Ecto neural progenitor cell (in vitro differentiated cells): ENCODE measurements at places on chromosomes 5 and 9.

DNA sequence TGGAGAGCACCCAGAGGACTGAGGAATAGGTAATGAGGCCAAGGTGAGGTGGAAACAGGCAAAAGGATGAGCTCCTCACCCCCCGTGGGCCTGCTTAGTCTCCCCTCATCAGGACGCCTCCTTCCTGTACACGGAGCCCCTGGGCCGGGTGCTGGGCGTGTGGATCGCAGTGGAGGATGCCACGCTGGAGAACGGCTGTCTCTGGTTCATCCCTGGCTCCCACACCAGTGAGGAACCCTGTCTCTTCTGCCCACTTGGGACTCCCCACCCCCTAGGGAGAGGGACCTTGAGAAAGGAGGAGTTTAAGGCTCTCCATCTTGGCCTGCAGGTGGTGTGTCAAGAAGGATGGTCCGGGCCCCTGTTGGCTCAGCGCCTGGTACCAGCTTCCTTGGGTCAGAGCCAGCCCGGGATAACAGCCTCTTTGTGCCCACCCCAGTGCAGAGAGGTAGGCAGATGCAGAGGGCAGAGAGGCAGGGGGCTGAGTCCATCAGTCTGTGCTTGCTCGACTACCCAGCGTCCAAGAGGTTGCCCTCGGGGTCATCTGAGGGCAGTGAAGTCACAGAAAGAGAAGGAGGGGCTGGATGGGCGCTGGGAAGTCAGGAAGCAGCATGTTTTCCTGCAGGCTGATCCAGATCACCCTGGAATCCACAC lies 7.0 kb downstream of the DOLK start:
- DNase-seq: no peak

GRCh38 chr9:123353984-123354591 lies 1.9 kb upstream of the CRB2 start:
- DNase-seq: peak; percentile 91

GRCh38 chr9:72857624-72857996 lies 95.2 kb downstream of the ALDH1A1 start:
- no peak for DNase-seq

GRCh38 chr9:113154471-113154870 lies 3.7 kb downstream of the SLC31A2 start:
- DNase-seq: no peak

DNA sequence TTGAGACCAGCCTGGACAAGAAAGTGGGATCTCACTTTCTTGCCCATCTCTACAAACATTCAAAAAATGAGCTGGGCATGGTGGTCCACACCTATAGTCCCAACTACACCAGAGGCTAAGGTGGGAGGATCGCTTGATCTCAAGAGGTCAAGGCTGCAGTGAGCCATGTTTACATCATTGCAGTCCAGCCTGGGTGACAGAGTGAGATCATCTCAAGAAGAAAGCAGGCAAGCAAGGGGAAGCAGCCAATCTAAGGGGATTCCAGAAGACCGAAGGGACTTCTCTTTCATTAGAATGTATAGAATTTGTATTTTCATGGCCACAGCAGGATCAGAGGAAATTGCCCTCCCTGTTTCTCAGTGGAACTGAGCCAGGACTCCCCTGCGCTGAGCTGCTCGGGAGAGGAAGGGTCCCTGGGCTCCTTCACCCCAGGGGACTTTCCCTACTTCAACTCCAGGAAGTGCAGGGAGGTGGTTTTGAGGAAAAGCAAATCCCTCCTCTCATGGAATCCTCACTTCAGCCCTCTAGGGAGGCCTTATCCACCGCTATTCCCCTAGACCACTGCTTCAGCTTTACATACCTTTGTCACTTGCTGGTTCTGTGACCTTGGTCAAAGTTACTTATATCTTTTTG lies 12.1 kb downstream of the WWC1 start:
- no peak for DNase-seq

GRCh38 chr5:17227868-17228267 lies 10.4 kb downstream of the BASP1 start:
- no peak for DNase-seq

- no peak for DNase-seq
Measured at GRCh38 chr5:170053896-170054295, 51.8 kb upstream of the FOXI1 start.

- DNase-seq: peak; percentile 56
Measured at GRCh38 chr5:16855485-16855884, 80.6 kb downstream of the MYO10 start.

DNA sequence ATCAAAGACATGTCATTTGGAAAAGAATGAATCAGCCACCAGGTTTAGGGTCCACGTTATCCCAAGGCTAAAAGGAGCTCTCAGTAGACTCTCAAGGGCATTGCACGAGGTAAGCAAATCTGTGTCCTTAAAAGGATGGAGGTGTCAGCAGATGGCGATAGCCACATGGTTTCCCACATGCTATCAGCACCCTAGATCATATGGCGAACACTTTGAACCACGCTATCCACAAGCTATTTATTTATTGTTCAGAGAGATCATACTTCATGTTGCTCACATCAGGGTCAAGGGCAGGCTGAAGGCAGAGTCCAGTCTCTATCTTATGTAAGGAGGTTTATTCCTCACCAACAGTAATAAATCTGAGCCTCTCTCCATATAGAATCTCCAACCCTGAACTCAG lies 43.7 kb downstream of the CDH6 start:
- DNase-seq: no peak

DNA sequence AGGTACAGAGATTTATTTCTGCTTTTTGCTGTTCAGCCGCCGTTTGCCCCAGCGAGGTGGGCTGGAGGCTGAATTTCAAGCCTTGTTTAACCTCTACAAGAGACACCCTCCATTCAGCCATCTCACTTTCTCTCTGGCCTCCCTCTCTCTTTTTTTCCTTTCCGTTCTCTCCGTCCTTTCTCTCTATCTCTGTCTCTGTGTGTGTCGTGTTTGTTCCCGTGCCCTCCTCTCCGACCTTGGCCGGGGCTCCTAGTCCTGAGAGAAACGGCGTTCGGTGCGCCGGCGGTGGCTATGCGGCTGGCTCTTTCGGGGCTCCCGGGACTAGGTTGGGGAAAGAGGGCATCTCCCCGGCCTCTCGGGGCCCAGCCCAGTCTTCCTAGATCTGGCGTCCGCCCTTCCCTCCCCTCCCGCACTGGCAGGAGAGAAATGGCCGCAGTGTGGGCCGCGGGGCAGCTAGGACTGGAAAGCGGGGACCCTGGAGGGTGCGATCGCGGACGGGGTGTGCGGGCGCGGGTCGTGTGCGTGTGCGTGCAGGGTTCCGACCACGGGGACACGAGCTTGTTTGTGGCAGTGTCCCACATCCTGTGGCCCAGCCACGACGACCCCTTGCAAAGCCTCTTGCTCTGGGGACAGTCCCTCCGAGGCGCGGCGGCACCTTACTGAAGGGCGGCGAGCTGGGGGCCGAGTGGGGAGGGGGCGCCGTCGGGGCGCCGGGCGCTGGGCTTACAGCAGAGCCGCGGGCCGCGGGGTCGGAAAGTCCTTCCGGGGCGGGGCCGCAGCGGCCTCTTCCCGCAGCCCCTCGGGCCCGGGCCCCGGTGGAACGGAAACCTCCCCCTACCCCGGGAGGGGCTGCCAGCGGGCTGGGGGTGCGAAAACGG lies 5.7 kb downstream of the LHX2 start:
- DNase-seq: no peak

DNA sequence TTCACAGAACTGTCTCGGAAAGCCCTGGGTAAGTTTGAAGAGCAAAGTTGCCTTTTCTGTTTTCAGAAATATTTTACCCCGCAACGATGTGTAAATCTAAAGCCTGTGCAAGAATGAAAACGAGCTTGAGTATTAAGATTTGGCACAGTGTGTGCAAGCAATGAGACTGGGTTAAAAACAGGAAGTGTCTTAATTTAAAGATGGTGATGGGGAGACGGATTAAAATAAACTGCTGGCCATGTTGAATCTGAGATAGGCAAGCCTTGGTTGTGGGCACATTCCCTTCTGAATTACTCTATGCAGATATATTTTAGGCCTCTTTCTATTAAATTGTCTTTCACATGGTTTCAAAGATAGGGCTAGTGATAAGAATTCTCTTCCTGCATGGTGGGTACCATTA lies 294.2 kb upstream of the DMRT1 start:
- no peak for DNase-seq

GRCh38 chr9:93064392-93065134 lies 6.1 kb downstream of the SUSD3 start:
- DNase-seq: no peak

DNA sequence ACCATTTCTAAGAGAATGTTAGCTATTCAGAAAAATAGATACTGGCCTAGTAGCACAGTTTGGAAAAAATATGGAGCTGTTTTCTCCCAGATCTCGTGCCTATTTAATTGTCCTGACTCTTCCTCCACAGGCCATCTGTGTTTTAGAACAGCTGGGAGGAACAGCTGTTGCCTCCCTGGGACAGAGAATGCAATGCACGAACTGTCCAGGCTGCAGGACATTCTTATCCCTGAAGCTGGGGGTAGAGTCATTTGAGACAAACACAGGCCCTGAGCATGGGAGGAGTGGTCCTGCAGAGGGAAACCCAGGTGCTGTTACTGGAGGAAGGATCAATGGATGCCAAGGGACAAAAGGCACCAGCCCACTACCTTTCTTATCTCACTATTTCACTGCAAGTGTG lies 20.9 kb upstream of the SPARC start:
- no peak for DNase-seq

GRCh38 chr5:34598177-34598794 lies 57.8 kb upstream of the RAI14 start:
- DNase-seq: no peak

DNA sequence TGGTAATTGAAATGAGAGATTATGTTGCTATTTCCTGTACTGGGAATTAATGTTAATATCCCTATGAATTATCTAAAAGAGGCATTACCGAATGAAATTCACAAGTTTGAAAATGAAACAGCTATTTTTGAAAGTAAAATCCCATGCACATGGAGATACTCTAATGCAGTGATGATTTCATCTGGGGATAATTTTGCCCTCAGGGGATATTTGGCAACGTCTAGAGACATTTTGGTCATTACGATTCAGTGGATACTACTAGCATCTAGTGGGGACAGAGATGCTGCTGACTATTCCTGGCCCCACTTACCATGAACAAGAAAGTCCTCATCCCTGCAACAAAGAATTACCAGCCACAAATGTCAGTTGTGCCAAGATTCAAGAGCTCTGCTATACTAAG lies 500.9 kb downstream of the EFNA5 start:
- no peak for DNase-seq

- no peak for DNase-seq
Measured at GRCh38 chr5:136279314-136279713, 86.0 kb downstream of the TRPC7 start.

- no peak for DNase-seq
Measured at GRCh38 chr9:115211413-115212124, 93.6 kb upstream of the TNC start.

- DNase-seq: no peak
Measured at GRCh38 chr9:22240619-22241018, 206.0 kb upstream of the DMRTA1 start.

GRCh38 chr5:151317871-151318270 lies 14.3 kb upstream of the SLC36A3 start:
- no peak for DNase-seq

- no peak for DNase-seq
Measured at GRCh38 chr5:168890816-168891812, 311.9 kb upstream of the PANK3 start.

DNA sequence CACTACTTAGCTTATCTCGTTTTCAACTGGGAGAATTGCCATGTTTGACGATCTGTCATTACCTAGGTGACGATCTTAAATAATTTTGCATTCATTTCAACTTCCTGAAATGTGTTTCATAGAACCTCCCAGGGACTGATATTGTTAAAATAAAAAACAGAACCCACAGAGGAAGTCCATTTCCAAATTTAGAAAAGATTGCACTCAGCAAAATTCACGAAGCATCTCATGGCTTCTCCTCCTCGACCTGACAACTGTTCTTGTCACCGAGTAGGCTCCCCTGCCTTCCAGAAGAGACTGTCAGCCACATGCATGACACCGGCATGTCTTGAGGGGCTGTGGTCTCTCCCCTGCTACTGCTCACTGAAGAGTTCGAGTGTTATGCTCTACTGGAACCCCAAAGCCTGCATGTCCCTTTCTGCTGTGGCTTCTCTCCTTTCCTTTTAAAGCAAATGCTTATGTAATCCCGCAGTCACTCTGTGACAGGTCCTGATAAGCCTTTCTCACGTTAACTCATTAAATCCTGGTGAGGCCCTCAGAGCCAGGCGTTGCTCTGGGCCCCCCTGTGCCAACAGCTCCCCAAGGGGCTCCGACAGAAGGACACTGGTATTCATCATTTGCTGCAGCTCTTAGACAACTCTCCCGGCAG lies 26.8 kb upstream of the ANKRD33B start:
- DNase-seq: no peak

GRCh38 chr9:82337351-82337750 lies 348.8 kb downstream of the SPATA31D1 start:
- DNase-seq: no peak

GRCh38 chr5:181151146-181151545 lies 3.8 kb downstream of the OR2V2 start:
- no peak for DNase-seq

GRCh38 chr5:16889203-16889971 lies 46.7 kb downstream of the MYO10 start:
- DNase-seq: no peak

DNA sequence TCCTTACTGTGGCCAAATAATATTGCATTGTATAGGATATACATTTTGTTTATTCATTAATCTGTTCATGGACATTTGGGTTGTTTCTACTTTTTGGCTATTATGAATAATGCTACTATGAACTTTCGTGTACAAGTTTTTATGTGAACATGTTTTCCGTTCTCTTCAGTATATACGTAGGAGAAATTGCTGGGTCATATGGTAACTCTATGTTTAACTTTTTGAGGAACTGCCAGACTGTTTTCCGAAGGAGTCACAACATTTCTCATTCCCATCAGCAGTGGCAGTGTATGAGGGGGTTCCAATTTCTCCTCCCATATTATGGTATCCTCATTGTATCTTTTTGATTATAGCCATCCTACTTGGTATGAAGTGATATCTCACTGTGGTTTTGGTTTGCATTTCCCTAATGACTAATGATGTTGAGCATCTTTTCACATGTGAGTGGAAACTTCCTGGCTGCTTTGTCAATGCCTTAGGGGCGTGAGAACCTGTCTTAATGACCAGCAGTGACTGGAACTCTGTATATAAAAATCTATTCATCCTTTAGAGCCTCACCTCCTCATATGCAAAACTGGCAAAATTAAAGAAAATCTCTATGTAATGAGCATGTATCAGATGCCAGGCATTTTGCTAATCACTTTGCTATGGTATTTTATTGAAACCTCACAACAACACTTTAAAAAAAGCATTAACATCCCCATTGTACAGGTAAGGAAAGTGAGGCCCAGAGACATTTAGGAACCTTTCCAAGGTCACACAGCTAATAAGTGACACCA lies 47.8 kb upstream of the TGFBR1 start:
- DNase-seq: no peak

- DNase-seq: peak; percentile 86
Measured at GRCh38 chr9:33452828-33453271, 5.5 kb upstream of the AQP3 start.

GRCh38 chr9:136618580-136619547 lies 43.9 kb upstream of the EGFL7 start:
- DNase-seq: no peak

DNA sequence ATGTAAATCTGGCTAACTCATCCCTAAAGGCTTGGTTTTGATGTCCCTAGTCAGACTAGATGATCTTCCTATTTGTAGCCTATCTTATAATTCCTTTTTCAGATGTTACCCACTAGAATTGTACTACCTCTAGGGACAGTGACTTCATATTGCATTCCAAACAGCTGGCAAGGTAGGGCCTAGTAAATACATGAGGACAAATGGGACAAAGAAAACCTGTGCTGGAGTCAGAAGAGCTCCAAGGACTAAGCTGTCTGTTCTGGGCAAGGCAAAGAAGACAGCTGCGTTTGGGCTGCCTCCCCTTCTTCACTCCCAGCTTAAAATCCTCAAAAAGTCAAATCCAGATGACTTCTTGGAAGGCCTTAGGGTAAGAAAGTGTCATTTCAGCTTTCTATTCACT lies 10.0 kb downstream of the DMXL1 start:
- DNase-seq: no peak
